NCI-H2081 treated with DMSO at 0.1 percent for 48 hours (cell line): ENCODE measurements at places on chromosomes 16 and 17.

- DNase-seq: no peak
Measured at GRCh38 chr16:57394444-57394843, 10.1 kb upstream of the CCL17 start.

DNA sequence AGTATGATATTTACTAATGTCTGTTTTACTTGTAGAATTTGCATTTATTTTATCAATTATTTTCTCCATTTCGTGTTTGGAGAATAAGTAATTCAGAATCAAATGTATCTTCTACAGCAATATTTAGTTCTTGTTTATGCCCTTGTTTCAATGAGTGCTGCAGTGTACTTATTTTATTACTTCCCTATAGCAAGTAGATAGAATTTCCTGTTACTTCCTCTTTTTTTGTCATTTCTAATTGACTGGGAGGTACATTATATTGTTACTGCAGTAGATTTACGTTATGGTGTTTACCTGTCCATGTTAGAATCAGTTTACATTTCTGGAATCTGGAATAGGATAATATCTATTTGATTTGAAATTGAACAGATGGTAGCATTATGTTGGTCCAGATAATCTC, 71.2 kb downstream of the OMG start:
- no peak for DNase-seq

DNA sequence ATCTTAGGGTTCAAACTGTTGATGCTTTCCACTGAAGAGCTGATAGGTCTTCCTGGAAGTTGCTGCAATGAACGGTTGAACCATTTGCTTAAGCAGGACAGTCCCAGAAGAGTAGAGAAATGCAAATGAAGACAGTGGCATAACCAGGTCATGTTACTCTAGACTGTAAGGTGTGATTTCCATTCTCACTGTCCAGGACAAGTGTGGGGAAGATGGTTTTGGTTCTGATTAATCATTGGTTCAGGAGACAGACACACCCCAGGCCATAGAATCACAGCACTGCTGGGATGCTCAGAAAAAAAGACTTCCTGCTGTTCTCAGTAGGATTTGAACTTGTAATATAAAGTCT, 34.8 kb upstream of the XYLT2 start:
- DNase-seq: no peak

DNA sequence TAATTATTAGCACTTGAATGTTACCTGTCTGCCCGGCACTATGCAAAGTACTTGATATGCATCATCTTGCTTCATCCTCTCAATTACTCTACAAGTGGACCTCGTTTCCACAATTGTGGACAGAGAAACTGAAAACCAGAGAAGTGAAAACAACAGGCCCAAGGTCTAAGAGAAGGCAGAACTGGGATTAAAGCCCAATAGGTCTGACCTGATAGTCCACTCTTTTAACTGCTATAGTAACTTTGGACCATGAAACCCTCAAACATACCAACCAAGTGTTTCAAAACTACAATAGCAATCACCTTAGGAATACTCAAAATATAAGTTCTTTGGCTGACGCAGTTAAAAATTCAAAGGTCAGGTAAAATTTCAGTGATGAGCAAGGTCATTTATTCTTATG, 7.3 kb downstream of the STAT3 start:
- DNase-seq: no peak

DNA sequence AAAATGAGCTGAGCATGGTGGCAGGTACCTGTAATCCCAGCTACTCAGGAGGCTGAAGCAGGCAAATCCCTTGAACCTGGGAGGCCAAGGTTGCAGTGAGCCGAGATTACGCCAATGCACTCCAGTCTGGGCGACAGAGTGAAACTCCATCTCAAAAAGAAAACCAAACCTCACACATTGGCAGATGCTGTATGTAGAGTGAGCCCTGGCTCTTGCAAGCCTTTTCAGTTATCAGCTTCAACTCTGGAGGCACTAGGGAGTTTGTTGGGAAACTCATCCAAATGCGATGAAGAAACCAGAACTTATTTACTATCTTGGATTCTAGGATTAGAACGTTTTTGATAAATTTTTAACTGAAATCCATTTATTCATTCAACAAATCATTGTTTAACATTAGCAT, 56.9 kb upstream of the RASL10B start:
- no peak for DNase-seq

- no peak for DNase-seq
Measured at GRCh38 chr16:4290236-4290830, 17.5 kb upstream of the TFAP4 start.

- DNase-seq: no peak
Measured at GRCh38 chr17:49551221-49552069, 24.2 kb upstream of the NXPH3 start.
